ENCODE measurements at places on chromosomes 6 and 20.

DNA sequence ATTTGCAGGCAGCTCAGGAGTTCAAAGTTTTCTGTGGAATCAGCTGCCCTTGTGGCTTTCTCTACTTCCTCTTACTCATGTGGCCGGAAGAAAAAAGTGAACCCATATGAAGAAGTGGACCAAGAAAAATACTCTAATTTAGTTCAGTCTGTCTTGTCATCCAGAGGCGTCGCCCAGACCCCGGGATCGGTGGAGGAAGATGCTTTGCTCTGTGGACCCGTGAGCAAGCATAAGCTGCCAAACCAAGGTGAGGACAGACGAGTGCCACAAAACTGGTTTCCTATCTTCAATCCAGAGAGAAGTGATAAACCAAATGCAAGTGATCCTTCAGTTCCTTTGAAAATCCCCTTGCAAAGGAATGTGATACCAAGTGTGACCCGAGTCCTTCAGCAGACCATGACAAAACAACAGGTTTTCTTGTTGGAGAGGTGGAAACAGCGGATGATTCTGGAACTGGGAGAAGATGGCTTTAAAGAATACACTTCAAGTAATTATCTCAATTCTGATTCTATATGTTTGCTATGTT is 1.1 kb downstream of the MGME1 start:
- peak; percentile 54 for DNase-seq

- no peak for DNase-seq
Observed at GRCh38 chr6:109242029-109242428, 140.2 kb downstream of the CD164 start.

DNA sequence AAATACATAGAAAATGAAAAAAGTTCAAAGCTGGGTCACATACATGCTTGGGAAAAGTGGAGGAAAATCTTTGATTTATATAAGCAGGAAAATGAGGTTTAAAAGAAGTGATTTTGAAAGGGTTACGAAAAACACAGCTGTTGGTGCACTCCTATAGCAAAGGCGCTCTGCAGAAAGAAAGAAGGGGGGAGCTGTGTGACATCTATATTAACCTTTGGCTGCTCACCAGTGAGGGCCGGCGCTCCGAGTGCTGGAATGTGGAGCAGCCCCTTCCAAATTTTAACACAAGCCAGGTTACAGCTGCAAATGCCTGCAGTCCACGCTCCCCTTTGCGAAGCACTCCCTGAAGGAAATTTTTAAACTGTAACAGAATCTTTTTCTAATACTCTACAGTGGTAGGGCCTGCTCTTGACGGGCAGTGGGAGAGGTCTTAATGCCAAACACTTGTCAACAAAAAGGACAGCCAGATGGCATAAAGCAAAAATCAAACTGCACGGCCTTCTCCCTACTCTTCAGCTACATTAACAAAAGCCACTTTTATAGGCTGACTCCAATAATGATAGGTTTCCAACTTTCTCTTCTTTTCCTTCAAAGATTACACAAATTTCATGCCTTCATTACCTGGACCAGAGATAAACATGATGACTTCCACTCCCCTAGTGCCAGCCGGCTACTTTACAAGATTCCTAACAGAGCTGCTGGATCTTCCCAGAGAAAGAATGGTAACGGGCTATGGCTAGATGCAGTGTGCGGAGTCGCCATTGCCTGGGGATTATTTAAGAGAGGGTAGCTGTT is 4.8 kb downstream of the BMP7 start:
- no peak for DNase-seq

GRCh38 chr6:6969761-6970223 is 138.0 kb upstream of the RREB1 start:
- no peak for DNase-seq

DNA sequence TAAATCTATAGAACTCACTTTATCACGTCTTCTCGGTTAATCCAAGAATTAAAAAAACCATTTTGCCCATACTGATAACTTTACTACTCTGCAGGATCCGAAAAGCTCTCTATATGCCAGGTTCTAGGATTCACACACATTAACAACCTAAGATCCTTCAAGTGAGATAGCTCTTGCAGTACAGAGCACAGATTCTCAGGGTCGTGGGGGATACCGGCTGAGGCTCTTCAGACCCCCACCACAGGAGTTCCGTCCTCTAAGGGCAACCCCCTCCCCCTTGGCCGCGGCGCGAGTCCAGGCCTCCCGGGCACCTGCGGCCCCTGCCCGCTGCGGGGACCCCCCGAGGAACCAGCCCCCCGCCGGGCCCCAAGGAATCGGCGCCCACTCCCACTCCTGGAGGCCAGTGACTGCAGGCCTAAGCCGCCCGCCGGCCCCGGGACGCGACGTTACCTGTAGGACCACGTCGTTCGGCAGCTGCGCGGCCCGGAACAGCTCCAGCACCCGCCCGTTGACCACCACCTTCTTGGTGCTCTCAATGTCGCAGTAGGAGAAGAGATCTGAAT is 892 bp downstream of the REPS1 start:
- DNase-seq, result no peak

GRCh38 chr6:26477426-26477825 is 19.7 kb downstream of the BTN2A1 start:
- no peak for DNase-seq

- DNase-seq, result peak; percentile 7
Observed at GRCh38 chr6:56953597-56954402, 1.1 kb upstream of the BEND6 start.

GRCh38 chr6:37531437-37532036 is 31.8 kb upstream of the CCDC167 start:
- peak; percentile 38 for DNase-seq

GRCh38 chr20:25227317-25227831 is 20.5 kb upstream of the PYGB start:
- DNase-seq, result peak; percentile 92

DNA sequence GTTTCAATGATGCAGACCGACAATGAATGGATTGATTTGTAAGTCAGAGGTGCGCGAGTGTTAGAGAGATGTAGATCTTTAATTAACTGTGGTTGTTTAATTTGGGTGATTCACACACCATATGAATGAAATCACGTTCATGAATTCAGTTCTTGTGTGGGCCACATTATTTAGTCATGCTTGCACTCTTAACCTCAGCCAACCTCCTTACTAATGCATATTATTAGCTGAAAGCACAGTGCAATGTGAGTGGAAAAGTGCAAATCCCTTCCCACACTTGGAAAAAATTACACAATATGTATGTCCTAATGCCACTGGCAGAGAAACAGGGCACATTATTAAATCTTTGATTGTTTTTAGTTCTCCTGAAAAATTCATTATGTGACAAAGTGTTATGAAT is 512.5 kb downstream of the BCKDHB start:
- DNase-seq, result peak; percentile 63

Measured in fibroblast of skin of scalp (primary cell).